Mucosa of gallbladder (tissue), 1 donor: ENCODE measurements at places on chromosomes 2 and 18. TPM values are rescaled to one million over a fixed set of nuclear protein-coding genes. Genes with fewer than 3 reads are reported as not detected.
A peak's percentile ranks its signal among the peaks of the same experiment; 100 is the strongest.

OTOF gene
- 0.09 TPM for total RNA-seq

SAG gene
- not detected for total RNA-seq

MARCHF4 gene
- total RNA-seq: 0.09 TPM

AGXT gene
- total RNA-seq: 1.6 TPM

ANO7 gene
- total RNA-seq: 2.7 TPM

SLC4A3 gene
- total RNA-seq: 7.3 TPM

CYP27C1 gene
- total RNA-seq: 0.26 TPM

IL1RL1 gene
- 8.7 TPM for total RNA-seq

TRIM54 gene
- total RNA-seq: 0.26 TPM

IL36RN gene
- total RNA-seq: not detected

DNA sequence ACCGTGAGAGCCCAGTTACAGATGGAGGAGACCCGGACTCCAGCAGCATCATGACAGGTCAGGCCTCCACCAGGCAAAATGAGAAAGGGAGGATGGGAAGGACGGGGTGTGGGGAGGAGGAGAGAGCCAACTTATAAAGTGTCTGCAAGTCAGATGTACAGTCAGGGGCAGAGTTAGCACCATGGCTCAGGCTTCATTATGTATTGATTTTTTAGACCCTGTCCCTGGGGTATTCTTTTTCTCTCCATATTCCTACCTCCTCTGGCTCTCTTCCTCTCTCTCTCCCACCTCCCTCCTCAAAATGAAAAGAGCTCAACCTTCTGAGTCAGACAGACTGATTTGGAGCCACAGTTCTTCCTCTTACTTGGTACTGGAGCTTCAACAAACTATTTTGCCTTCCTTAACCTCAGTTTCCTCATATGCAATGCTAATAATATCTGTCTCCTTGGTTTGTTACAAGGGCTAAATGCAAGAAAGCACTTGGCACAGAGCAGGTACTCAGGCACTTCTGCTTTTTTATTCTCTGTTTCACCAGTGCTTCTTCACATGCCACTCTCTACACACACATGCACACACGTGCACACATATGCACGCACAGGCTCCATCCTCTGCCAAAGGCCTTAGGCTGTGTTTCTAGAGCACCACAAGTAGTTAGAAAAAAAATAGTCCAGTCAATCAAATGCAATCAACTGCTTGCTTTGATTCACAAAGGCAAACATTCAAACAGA is 92.3 kb upstream of the PKDCC start:
- DNase-seq: no peak

- no peak for DNase-seq
Observed at GRCh38 chr2:64924170-64924934, 64.8 kb upstream of the SLC1A4 start.

- peak; percentile 67 for DNase-seq
Observed at GRCh38 chr2:64291181-64291580, 147.0 kb upstream of the PELI1 start.

DNA sequence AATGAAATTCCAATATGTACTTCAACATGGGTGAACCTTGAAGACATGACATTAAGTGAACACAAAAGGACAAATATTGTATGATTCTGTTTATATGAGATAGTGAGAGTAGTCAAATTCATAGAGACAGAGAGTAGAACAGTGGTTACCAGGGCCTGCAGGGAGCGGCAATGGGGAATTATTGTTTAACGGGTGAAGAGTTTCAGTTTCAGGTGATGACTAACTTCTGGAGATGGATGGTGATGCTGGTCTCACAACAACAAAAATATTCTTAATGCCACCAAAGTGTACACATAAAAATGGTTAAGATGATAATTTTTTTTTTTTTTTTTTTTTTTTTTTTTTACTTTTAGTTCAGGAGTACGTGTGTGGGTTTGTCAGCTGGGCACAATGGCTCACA is 109.4 kb upstream of the TMEM200C start:
- DNase-seq: no peak

GRCh38 chr2:16568998-16569784 is 96.4 kb downstream of the CYRIA start:
- no peak for DNase-seq

GRCh38 chr2:98540536-98540935 is 67.8 kb downstream of the COA5 start:
- DNase-seq: no peak

GRCh38 chr18:69401226-69401971 is 711 bp downstream of the DOK6 start:
- DNase-seq: no peak

DNA sequence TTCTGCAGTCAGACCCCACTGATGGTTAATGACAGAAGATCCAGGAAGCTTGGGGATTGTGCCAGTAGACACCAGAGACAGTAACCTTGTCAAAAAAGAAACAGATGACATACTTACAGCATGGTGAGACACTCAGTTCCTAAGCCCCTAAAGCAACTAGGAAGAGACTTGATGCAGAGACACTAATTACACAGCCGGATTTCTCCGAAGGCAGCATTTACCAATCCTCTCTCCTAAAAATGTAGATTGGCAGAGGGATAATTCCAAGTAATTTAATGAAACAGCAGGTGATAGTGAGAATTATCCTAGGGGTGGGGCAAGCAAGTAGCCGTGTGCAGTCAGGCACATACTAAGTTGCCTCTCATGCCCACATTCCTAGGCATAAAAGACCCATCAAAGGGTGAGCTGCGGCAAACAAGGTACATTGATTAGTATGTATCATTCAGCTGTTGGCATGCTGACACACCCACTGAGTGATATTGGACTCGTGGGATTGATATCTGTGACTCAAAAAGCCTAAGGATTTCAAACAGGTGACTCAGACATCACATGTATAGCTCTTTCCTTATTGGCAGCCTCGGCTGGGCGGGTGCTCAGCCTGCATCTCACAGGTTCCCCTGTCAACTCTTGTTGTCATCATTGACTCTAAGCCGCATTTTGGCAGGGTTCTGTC is 296.7 kb upstream of the ATP5MC3 start:
- DNase-seq: no peak

- no peak for DNase-seq
Observed at GRCh38 chr2:195543902-195544894, 112.8 kb upstream of the SLC39A10 start.

- DNase-seq: no peak
Observed at GRCh38 chr2:73070643-73071359, 711 bp downstream of the SFXN5 start.

- DNase-seq: no peak
Observed at GRCh38 chr2:112168422-112169124, 30.4 kb downstream of the FBLN7 start.

- no peak for DNase-seq
Observed at GRCh38 chr2:130981667-130982066, 111.6 kb downstream of the FAM168B start.

- DNase-seq: no peak
Observed at GRCh38 chr2:73023497-73023896, 48.0 kb downstream of the SFXN5 start.

DNA sequence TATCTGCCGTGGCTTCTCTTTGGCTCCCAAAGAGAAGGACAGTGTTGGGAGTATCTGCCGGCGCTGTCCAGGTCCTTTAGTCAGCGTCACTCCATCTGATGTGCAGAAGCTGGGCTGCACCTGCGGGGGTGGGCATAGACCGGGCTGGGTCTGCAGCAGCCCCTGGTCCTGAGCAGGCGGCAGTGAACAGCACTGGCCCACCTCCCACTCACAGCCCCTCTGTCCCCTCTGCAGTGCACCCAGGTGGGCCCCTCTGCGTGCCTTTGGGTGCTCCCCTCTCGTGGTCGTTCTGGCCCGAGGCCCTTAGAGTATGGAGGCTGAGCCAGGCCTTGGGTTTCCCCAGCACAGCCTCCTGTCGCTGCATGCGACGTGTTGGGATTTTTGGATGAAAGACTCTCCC is 95.7 kb downstream of the USP40 start:
- no peak for DNase-seq

GRCh38 chr18:32351032-32351431 is 119.7 kb downstream of the GAREM1 start:
- DNase-seq: no peak

- no peak for DNase-seq
Observed at GRCh38 chr2:95007822-95008221, 17.7 kb upstream of the MAL start.

DNA sequence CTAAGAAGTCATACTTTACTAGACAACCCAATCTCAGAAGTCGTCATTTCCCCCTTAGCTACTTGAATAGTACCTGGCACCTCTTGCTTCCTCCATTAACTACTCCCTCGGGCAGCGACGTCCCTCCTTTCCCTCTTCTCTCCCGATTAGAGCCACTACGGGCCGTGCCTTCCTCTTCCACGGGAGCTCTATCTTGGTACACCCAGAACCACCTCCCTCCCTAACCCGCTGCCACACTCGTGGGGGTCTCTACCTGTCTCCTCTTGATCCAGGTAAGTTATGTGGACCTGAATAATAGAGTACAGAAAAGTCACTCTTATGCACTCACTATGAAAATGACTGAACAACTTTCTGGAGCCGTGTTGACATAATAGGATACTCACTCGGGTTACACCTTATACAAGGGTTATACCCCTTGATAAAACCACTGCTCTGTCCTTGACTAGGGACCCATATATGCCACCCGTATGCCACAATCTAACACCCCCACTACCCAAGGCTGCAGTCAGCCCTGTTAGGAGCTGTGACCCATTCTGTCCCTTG is 595 bp upstream of the HDHD2 start:
- no peak for DNase-seq

DNA sequence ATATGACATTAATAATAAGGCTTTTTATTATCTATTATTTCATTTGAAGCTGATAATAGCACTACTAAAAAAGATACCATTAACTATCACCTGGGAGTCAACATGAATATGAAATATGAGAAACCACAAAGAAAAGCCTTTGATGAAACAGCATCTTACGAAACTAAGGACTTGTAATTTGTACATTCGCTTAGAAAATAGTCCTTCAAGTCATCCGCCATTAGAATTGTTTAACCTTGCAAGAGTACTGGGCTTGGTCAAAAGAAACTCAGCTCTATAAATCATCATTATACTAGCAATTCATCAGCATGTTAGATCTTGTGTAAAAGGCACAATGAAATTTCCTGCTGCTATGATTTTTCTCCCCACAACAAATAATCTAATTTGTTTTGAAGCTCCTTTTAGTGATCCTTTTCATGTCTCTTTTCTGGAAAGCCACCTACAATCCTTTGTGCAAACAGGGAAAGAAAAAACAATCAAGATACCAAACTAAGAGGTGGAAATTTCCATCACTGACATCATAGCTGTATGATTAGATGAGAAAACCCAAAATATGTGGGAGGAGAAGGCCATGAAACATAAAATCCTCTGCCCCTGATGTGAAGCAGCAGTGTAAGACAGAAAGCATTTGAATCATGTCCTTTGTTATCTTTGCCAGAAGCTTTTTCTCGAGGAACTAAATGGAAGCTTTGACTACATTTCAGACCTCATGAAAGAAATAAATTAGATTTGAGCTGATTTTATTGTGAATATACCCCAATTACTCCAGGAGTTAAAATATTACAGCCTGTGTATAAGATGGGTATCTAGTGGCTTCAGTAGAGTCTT is 31.2 kb downstream of the SCN9A start:
- no peak for DNase-seq
